Hematopoietic multipotent progenitor cell treated with erythropoietin and hydrocortisone succinate and interleukin-3 and kit ligand, for 8 days (in vitro differentiated cells): ENCODE measurements at places on chromosomes 12 and 14.

DNA sequence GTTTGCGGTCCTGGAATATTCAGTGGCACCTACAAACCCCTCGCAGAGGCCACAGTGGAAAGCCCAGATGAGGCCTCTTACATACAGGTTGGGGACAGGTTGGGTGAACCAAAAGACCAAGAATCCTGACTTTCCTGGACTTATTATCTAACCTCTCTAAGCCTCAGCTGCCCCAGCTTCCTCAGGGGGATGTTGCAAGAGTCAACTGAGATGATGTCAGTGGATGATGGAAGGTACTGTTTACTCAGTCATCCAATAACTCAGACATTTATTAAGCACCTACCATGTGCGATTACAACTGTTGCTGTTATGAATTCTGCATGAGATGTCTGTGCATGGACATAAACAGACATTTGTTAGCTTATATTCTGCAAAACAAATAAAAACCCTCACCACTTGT is 72.8 kb downstream of the RFX4 start:
- no peak for DNase-seq

GRCh38 chr12:66941150-66941549 is 262.3 kb upstream of the GRIP1 start:
- DNase-seq, result no peak

DNA sequence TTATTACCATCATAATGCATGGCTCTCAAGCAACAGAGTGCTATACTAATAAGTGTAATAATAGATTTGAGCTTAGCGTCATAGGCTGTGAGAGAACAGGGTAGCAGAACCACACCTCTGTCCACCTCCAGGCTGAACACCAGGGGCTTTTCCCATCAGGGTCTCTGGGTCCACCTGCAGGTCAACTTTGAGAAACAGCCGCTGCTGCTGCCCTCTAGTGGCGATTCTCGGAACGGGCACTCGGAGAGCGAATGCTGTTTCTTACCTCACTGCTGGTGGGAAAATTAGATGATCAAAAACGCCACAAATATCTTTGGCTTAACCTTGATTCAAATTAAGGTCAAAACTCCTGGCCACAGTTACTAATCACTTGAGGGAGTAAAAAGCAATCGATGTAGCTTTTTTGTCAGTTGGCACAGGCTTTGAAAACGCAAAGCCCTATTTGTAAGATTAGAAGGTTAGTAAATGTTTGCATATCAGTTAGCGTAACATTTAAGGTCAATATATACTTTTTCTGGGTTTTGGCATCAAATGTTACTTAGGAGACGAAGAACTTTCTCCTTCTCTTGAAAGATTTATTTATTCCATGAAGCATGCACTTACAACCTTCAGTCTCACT is 127.9 kb upstream of the TMEM132D start:
- DNase-seq, result peak; percentile 54

GRCh38 chr14:66228267-66228970 is 257.8 kb upstream of the CCDC196 start:
- no peak for DNase-seq
